NCI-H146 (cell line): ENCODE measurements at places on chromosomes 13 and 19.

DNA sequence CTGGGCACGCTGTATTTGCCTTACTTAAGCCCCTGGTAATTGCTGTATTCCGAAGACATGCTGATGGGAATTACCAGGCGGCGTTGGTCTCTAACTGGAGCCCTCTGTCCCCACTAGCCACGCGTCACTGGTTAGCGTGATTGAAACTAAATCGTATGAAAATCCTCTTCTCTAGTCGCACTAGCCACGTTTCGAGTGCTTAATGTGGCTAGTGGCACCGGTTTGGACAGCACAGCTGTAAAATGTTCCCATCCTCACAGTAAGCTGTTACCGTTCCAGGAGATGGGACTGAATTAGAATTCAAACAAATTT, 676 bp downstream of the BRCA2 start:
- no peak for DNase-seq

- no peak for DNase-seq
These were observed 1730.9 kb downstream of the PCDH9 start for GRCh38 chr13:65499256-65499655.

DNA sequence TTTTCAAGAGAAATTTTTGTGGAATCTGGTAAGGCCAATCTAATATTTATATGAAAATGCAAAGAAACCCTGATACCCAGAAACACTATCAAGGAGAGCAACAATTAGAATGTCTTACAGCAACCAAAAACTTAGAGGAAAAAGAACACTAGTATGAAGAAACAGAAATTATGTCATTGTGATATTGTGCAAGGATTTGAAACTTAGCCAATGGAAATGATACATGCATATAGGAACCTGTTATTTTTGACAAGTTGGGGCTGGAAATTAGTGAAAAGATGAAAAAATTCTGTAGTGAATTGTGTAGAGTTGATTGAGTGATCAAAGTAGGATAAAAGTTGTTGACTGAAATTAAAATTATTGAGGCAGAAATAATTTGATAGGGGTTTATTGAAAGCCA, 792.6 kb upstream of the SLITRK6 start:
- no peak for DNase-seq

DNA sequence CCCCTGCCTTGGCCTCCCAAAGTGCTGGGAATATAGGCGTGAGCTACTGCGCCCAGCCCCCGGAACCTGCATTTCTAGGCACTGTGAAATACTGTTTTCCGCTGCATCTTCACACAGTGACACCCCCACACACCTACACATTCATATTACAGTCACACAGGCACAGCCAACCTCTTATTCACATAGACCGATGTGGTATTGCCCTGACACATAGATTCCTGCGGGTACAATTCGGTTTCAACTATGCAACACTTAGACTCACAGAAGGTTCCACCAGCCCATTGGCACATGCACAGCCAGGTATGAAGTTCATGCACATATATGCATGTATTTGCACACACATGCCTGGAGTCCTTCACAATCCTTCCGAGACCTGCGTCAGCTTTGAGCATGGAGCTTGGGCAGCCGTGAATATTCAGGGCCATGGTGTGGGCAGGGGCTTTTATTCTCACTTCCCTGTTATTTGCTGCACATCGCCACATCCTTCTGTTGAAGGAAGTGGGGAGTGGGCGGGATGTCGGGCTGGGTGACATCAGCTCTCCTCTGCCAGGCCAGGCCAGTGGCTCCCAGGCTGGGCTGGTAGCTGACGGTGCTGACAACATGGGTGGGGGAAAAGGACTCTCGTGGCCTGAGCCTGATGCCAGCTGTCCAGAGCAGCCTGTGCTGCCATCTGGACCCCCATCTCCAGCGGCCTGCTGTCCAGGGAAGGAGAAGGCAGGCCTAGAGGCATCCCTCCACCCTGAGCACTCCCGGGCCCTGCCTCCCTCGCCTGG, 5.4 kb upstream of the CDC37 start:
- no peak for DNase-seq

GRCh38 chr13:111614613-111615012, 294.2 kb downstream of the TEX29 start:
- no peak for DNase-seq

DNA sequence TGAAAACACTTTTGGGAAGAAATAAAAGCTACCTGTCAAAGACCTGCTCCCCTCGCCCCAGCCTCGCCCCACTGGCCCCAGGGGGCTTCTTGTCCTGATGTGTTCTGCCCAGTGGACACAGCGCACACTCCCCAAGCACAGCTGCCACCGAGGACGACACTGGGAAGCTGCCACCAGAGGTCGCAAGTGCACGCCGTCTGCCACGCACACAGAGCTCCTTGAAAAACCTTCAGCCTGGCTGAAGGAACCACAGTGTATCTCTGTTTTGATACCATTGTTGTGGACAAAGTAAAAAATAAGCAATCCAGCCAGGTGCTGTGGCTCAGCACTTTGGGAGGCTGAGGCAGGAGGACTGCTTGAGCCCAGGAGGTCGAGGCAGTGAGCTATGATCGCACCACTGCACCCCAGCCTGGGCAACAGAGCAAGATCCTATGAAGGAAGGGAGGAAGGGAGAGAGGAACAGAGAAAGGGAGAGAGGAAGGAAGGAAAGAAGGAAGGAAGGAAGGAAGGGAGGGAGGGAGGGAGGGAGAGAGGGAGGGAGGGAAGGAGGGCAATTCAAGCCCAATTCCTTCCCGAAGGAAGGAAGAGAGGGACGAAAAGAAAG, 57.3 kb downstream of the CEBPG start:
- DNase-seq, result peak; percentile 49

GRCh38 chr19:10852098-10852800, 4.0 kb downstream of the C19orf38 start:
- peak; percentile 18 for DNase-seq

DNA sequence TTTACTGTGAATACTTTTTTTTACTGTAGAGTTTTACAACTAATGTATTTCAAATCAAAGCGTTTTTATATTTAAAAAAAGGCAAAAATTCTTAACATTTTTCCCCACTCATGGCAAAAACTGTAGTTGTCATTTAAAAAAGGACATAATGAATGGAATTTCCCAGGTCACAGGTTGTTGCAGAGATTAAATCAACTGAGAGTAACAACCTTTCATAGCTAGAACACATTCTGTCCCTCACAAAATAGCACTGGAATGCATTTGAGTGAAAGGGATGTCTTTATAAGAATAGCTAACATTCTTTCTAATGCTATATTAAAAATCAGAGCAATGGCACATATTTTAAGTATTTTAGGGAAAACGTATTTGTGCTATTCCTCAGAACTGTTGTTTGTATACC, 1393.3 kb upstream of the ATXN8OS start:
- DNase-seq, result no peak
